ENCODE measurements at places on chromosomes 5 and 9. TPM values are rescaled to one million over a fixed set of nuclear protein-coding genes. Genes with fewer than 3 reads are reported as not detected.

DNA sequence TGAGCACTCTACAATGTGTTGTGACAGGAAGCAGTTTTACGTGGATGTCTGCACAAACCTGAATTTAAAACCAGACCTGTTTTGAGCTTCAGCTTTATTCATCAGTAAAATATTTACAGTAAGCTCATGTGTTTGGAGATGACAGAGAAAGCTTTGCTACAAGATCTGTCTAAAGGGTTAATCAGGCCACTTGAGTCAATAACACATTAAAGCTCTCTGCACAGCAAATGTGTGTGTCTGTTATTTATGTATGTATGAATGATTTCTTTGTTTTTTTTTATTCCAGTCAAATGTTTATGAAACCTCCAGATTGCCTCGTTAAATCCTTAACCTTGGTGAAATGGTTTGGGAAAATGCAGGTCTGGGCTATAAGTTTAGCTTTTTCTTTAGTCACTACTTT, 77.3 kb upstream of the SREK1 start:
- no peak overlapping the region for H3K4me3 ChIP-seq
- no peak overlapping the region for H3K27ac ChIP-seq
- no peaks in the 10 kb centered on the region for H3K4me1 ChIP-seq
- H3K36me3 ChIP-seq: no peaks in the 10 kb centered on the region
- no peaks in the 10 kb centered on the region for H3K27me3 ChIP-seq
- DNase-seq: no peak

DNA sequence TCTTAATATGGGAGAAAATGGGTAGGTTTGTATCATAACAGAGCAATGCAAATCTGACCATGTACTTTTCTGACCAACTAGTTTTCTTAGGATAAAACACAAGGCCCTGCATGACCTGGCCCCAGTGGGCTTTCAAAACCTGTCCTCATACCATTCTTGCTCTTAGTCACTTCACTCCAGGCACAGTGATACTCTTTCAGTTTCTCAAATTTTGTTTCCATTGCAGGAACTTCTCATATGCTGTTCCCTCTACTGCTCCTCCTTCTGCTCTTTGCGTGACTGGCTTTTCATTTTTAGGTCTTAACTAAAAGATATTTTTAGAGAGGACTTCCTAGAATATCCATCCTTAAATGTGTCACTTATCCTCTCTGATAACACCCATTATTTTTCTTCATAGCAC, 112.4 kb downstream of the INIP start:
- no peaks in the 10 kb centered on the region for H3K27me3 ChIP-seq
- no peaks in the 10 kb centered on the region for H3K4me1 ChIP-seq
- H3K36me3 ChIP-seq: no peaks in the 10 kb centered on the region

DNA sequence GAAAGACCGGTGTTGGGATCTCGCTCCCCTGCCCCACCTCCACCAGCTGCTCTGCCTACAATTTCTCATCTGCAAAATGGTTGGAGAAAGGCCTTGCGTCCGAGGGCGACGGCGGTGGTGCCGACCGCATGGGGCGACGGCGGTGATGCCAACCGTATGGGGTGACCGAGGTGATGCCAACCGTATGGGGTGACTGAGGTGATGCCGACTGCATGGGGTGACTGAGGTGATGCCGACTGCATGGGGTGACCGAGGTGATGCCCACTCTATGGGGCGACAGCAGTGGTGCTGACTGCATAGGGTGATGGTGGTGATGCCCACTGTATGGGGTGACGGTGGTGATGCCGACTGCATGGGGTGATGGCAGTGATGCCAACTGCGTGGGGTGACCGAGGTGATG, 171.0 kb downstream of the OLFM1 start:
- no peak overlapping the region for H3K27ac ChIP-seq
- H3K4me3 ChIP-seq: no peak overlapping the region
- no peaks in the 10 kb centered on the region for H3K36me3 ChIP-seq
- peak; percentile 10 for DNase-seq
- no peaks in the 10 kb centered on the region for H3K27me3 ChIP-seq
- H3K4me1 ChIP-seq: no peaks in the 10 kb centered on the region

- H3K4me1 ChIP-seq: no peaks in the 10 kb centered on the region
- no peak for DNase-seq
- no peaks in the 10 kb centered on the region for H3K27me3 ChIP-seq
These were observed 666.3 kb downstream of the DNAH5 start for GRCh38 chr5:13278148-13278547.

- H3K4me1 ChIP-seq: no peaks in the 10 kb centered on the region
- H3K27me3 ChIP-seq: no peaks in the 10 kb centered on the region
- peak; percentile 41 for DNase-seq
- no peak overlapping the region for H3K4me3 ChIP-seq
- H3K27ac ChIP-seq: no peak overlapping the region
These were observed 54.5 kb upstream of the GARNL3 start for GRCh38 chr9:127209948-127210640.

DNA sequence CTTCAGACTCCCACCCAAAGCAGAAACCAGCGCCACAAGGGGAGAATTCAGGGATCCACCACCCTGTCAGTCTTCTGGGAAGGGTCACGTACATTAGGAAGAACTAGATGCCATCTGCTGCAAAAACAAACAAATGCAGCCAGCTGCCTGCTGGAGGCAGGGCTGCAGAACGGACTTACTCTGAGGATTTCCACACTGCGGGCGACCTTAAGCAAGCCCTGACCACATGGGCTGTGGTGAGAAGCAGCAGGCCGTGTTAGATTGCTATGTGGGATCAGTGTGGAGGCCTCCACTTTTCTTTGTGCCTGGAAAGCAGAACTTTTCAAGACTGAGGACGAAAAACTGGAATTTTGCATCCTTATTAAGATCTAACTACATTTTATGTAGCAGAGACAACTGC, 13.4 kb upstream of the LTC4S start:
- no peaks in the 10 kb centered on the region for H3K36me3 ChIP-seq
- no peak overlapping the region for H3K27ac ChIP-seq
- no peaks in the 10 kb centered on the region for H3K4me1 ChIP-seq
- no peaks in the 10 kb centered on the region for H3K27me3 ChIP-seq

- no peak overlapping the region for H3K4me3 ChIP-seq
- H3K4me1 ChIP-seq: no peaks in the 10 kb centered on the region
- H3K36me3 ChIP-seq: no peaks in the 10 kb centered on the region
- no peaks in the 10 kb centered on the region for H3K27me3 ChIP-seq
- DNase-seq: no peak
- no peak overlapping the region for H3K27ac ChIP-seq
These were observed 87.5 kb upstream of the PTPRD start for GRCh38 chr9:10700291-10700690.

The DPP7 gene
- total RNA-seq: 113 TPM

DNA sequence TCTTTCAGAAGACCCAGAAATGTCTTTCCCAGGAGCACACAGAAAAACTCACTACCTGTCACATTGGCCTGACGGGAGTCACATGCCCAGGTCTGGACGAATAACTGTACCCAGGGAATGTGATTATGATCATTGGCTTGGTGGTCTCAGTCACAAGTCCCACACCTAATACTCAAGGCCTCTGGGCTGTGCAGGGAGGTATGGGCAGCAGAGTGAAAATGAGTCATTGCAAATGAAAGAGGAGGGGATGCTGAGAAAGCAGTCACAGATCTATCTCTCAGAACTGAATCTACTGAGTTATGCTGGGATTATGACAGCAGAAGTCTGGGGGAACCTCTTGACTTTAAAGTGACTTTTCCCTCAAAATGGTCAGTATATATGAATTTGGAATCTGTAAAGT, 36.9 kb downstream of the SGCD start:
- no peak for DNase-seq
- H3K4me1 ChIP-seq: no peaks in the 10 kb centered on the region
- H3K27ac ChIP-seq: no peak overlapping the region
- H3K27me3 ChIP-seq: no peaks in the 10 kb centered on the region

- no peak for DNase-seq
- H3K27ac ChIP-seq: no peak overlapping the region
- no peak overlapping the region for H3K4me3 ChIP-seq
- no peaks in the 10 kb centered on the region for H3K36me3 ChIP-seq
- H3K27me3 ChIP-seq: no peaks in the 10 kb centered on the region
These were observed 367.6 kb downstream of the PDE4D start for GRCh38 chr5:59525957-59526356.

The GPR151 gene
- total RNA-seq: not detected

The CAMK2A gene
- total RNA-seq: not detected

The MYOT gene
- 0.52 TPM for total RNA-seq

DNA sequence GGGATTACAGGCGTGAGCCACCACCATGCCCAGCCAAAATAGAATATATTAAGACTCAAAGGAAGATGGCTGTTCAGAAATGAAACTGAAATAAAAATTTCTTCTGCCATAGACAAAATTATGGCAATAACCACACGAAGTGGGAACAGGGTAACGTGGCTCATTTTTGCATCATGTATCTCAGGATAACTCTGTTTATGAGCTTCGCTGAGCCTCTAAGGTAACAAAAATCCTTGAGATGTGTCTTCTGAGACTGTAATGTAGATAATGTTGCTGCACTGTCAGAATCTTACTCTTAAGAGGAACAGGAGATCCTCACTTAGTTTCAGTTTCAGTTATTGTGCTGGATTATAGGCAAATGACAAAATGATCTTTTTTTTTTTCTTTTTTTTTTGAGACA, 153.8 kb downstream of the GOLPH3 start:
- no peak overlapping the region for H3K27ac ChIP-seq
- H3K4me3 ChIP-seq: no peak overlapping the region
- no peaks in the 10 kb centered on the region for H3K4me1 ChIP-seq
- no peak for DNase-seq

DNA sequence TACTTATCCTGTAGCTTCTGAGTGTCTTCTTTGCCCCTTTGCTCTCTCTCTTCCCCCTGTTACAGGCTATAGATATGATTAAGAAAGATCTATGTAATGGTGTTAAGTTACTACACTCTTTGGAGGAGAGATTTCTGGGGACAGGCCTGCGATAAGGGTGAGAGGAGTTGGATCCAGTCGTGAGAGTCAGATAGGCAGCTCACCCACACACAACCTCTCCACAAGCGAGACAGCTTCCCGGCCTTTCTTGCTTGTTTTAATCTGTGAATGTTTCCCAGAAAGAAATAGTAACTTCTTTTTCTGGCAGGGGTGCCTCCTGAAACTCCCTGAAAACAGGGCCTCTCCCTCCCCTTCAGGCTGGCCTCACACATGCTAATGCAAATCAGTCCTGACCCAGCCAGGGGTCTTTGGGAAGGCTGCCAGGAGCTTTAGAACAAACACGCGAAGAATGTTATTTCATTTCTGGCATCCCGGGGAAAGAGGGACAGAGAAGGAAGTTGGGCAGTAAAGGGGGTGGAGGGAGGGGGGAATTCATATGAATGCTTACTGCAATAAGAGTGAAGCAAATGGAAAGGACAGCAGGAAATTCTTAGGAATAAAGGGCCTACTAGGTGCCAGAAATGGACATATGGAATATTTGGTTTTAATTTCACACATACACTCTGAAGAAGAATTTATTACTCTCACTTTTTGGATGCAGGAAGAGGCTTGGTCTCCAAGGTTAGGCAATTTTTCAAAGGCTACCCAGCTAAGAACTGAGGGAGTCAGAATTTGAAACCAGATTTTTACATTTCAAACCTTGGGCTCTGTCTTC, 215.8 kb upstream of the TRIM32 start:
- peaks cover 15% of the 10 kb centered on the region for H3K4me1 ChIP-seq
- DNase-seq: no peak
- H3K4me3 ChIP-seq: no peak overlapping the region

DNA sequence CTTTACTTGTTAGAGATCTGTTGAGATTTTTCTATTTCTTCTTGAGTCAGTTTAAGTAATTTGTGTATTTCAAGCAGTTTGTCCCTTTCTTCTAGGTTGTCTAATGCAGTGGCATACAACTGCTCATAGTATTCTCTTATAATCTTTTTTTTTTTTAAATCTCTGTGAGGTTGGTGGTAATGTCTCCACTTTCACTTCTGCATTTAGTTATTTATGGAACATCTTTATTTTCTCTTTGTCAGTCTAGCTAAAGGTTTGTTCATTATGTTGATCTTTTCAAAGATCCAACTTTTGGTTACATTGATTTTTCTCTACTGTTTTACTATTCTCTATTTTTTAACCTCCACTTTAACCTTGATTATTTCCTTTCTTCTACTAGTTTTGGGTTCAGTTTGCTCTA, 13.8 kb downstream of the FOXE1 start:
- no peak overlapping the region for H3K4me3 ChIP-seq
- no peak overlapping the region for H3K27ac ChIP-seq
- no peaks in the 10 kb centered on the region for H3K36me3 ChIP-seq

GRCh38 chr9:122216798-122217418, 11.8 kb downstream of the LHX6 start:
- no peak for DNase-seq
- H3K4me3 ChIP-seq: no peak overlapping the region
- peaks cover 11% of the 10 kb centered on the region for H3K4me1 ChIP-seq
- H3K27ac ChIP-seq: no peak overlapping the region
- peaks cover 6% of the 10 kb centered on the region for H3K27me3 ChIP-seq
